NCI-H1092 (cell line): ENCODE measurements at places on chromosomes 6 and 20.

DNA sequence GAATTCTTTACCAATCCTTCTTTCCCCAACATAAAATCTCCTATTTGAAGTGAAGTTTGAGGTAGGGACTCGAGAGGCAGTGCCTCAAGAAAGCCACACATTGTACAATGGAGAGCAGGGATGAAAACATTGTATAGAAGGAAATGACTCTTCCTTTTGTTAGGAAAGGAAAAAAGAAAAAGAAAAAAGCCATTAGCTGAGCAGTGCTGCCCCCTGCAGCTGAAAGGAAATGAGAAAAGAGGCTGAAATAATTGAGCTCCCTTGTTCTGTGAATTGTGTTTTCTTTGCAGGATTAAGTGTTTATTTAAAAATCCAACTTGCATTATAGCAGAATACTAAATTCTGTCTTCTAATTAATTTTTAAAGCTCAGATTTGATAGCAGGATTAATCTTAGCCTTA lies 162.9 kb upstream of the SASH1 start:
- DNase-seq = no peak

GRCh38 chr20:58512808-58513552 lies 2.2 kb downstream of the APCDD1L start:
- no peak for DNase-seq

DNA sequence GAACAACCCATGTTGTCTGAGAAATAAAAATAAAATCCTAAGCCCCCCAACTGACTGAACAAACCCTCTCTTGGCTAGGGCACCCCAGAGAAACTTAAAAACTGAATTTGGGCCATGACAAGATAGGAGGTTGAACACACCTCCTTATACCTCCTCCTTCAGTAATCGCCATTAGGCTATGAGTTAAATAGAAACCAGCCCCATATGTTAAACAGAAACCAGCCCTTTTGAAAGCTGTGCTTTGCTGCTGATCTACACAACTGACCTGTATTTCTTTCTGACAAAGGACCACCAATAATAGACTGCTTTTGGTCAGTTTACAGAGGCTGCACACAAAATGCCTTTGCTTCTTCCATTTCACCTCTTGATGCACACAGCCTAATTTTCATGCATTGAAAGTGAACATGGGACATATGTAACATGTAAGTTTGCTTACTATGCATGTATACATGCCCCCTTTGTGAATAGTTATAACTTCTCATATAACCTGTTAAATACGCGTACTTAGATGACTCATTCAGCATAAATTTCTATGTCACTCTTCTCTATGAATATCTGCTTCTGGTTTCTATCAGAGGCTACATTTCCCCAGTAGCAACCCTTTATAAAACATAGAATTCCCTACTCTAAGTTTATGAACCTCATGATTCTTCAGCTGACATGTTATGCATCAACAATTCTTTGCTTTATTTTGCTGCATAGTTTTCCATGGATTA lies 462.9 kb downstream of the COL12A1 start:
- no peak for DNase-seq

DNA sequence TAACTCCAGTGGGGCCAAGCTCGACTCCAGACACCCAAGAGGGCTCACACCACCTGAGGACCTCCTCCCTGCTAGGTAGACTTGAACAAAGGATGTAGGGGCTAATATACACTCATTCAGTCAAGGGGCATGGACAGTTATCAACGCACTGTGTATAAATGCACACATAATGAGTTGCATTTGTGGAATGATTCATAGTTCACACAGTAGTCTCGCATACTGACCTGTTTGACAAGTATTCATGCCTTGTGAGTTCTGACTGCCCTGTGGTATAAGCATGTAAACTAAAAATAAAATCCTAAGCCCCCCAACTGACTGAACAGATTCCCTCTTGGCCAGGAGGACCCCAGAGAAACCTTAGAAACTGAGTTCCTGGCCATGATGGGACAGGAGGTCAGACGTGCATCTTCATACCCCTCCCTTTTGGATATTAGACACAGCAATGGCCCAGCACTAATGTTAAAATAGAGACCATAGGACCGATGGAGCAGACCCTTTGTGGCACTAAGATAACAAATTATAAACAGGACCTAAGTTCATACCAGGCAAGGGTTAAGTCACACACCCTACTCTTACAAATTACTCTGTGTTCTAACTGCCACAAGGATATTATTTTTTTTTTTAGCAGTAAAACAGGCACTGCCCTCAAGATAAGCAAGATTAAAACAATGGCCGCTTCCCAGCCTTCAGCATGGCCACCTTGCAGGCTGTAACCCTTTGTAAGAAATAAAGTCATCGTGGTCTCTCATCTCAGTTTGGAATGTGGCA lies 124.4 kb downstream of the TTLL2 start:
- no peak for DNase-seq

- DNase-seq = no peak
Measured at GRCh38 chr20:1324598-1325172, 4.3 kb downstream of the SDCBP2 start.

DNA sequence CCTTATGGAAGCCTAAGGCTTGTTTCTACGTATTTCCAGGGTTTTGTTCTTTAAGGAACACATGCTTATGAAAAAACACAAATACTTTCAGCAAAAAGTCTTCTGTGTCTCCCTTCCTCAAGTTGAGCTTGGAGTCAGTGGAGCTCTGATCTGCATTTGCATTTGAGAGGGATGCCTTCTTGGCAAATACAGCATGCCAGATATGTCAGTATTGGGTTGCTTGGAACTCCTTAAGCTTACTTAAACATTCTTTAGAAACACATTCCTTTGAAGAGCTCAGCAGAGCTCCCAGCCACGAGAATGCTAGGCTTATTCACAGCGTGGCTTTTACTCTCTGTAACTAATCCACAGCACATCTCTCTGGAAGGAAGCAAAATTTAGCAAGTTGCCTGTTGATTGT lies 68.3 kb downstream of the ANKRD6 start:
- no peak for DNase-seq
